A549 treated with CpdA at 1 μM for 4 hours (cell line): ENCODE measurements at places on chromosomes 13 and 19. TPM values are rescaled to one million over a fixed set of nuclear protein-coding genes. Genes with fewer than 3 reads are reported as not detected.

SLITRK5 gene
- 0.38 to 0.54 TPM (median 0.50 TPM) in 5 replicates for total RNA-seq

KLK2 gene
- 0.03 TPM in 1 of 5 replicates, not detected in the others for total RNA-seq

IGFL1 gene
- total RNA-seq = 1.3 to 3.6 TPM (median 2.7 TPM) in 5 replicates

OSCAR gene
- 0.21 to 0.51 TPM (median 0.30 TPM) in 5 replicates for total RNA-seq

LILRA1 gene
- total RNA-seq = not detected in 5 replicates

PCDH17 gene
- 0.01 TPM in 1 of 5 replicates, not detected in the others for total RNA-seq

ARID3A gene
- 2.9 to 5.8 TPM (median 5.2 TPM) in 5 replicates for total RNA-seq

ZNF155 gene
- 2.4 to 3.6 TPM (median 3.1 TPM) in 5 replicates for total RNA-seq

ERCC1 gene
- 126 to 160 TPM (median 149 TPM) in 5 replicates for total RNA-seq

A1BG gene
- total RNA-seq = 8.0 to 14.5 TPM (median 12.0 TPM) in 5 replicates

SLC5A5 gene
- 0.06 to 0.13 TPM (median 0.10 TPM) in 4 of 5 replicates, not detected in the other for total RNA-seq

NANOS3 gene
- 1.9 to 3.9 TPM (median 3.1 TPM) in 5 replicates for total RNA-seq

FCHO1 gene
- total RNA-seq = 17.9 to 22.4 TPM (median 19.8 TPM) in 5 replicates

NLRP5 gene
- not detected in 5 replicates for total RNA-seq

SUGP2 gene
- 25.3 to 35.4 TPM (median 31.5 TPM) in 5 replicates for total RNA-seq

FGF9 gene
- not detected in 5 replicates for total RNA-seq

ZNF99 gene
- not detected in 5 replicates for total RNA-seq

SMAD9 gene
- 0.02 to 0.09 TPM (median 0.06 TPM) in 5 replicates for total RNA-seq

C2CD4C gene
- 0.24 to 0.59 TPM (median 0.53 TPM) in 5 replicates for total RNA-seq

CABP5 gene
- total RNA-seq = not detected in 5 replicates

CGB8 gene
- 2.1 to 8.1 TPM (median 4.6 TPM) in 5 replicates for total RNA-seq

ZNF324B gene
- total RNA-seq = 6.9 to 7.8 TPM (median 7.1 TPM) in 5 replicates

PDX1 gene
- 0.07 to 0.09 TPM (median 0.08 TPM) in 3 of 5 replicates, not detected in the others for total RNA-seq

SOX21 gene
- 0.77 to 1.5 TPM (median 1.1 TPM) in 5 replicates for total RNA-seq

HIPK4 gene
- total RNA-seq = 0.19 to 0.41 TPM (median 0.23 TPM) in 5 replicates

MYO1F gene
- total RNA-seq = 0.17 to 0.35 TPM (median 0.24 TPM) in 5 replicates

ZNF626 gene
- not detected in 5 replicates for total RNA-seq

ZNF682 gene
- total RNA-seq = not detected in 5 replicates

ZNF554 gene
- total RNA-seq = 0.86 to 1.5 TPM (median 0.93 TPM) in 5 replicates

TMPRSS9 gene
- total RNA-seq = 0.03 TPM in 1 of 5 replicates, not detected in the others

FAM216B gene
- total RNA-seq = not detected in 5 replicates

ZNF439 gene
- not detected in 5 replicates for total RNA-seq

LHB gene
- total RNA-seq = not detected in 5 replicates

ETV2 gene
- 1.5 to 2.6 TPM (median 2.4 TPM) in 5 replicates for total RNA-seq

SERPINE3 gene
- 0.05 TPM in 1 of 5 replicates, not detected in the others for total RNA-seq

NPAS1 gene
- total RNA-seq = 5.6 to 8.0 TPM (median 6.0 TPM) in 5 replicates

TTC9B gene
- 0.62 to 0.81 TPM (median 0.76 TPM) in 5 replicates for total RNA-seq

RFX2 gene
- total RNA-seq = 5.4 to 8.3 TPM (median 6.9 TPM) in 5 replicates

RGS9BP gene
- 0.26 to 0.47 TPM (median 0.30 TPM) in 5 replicates for total RNA-seq

CGB5 gene
- total RNA-seq = 0.54 to 1.6 TPM (median 1.5 TPM) in 5 replicates

OR7D2 gene
- not detected in 5 replicates for total RNA-seq

CHST8 gene
- 0.22 to 0.45 TPM in 2 of 5 replicates, not detected in the others for total RNA-seq

PPM1N gene
- 6.5 to 8.5 TPM (median 7.4 TPM) in 5 replicates for total RNA-seq

PPP2R1A gene
- 169 to 313 TPM (median 298 TPM) in 5 replicates for total RNA-seq

FBXO17 gene
- 70.5 to 99.5 TPM (median 87.1 TPM) in 5 replicates for total RNA-seq

SHD gene
- 0.07 to 0.29 TPM (median 0.08 TPM) in 3 of 5 replicates, not detected in the others for total RNA-seq

TINCR gene
- 2.1 to 3.5 TPM (median 2.7 TPM) in 5 replicates for total RNA-seq

ZNF296 gene
- total RNA-seq = 5.1 to 9.5 TPM (median 8.6 TPM) in 5 replicates

C5AR1 gene
- 0.85 to 2.0 TPM (median 1.6 TPM) in 5 replicates for total RNA-seq

IL17D gene
- total RNA-seq = 0.98 to 1.4 TPM (median 1.1 TPM) in 5 replicates

MTUS2 gene
- total RNA-seq = 0.01 TPM in 1 of 5 replicates, not detected in the others

CEACAM8 gene
- total RNA-seq = not detected in 5 replicates

KLF5 gene
- total RNA-seq = 30.3 to 40.8 TPM (median 34.9 TPM) in 5 replicates

EEF1AKMT1 gene
- total RNA-seq = 4.4 to 5.3 TPM (median 4.9 TPM) in 5 replicates
